ENCODE measurements at places on chromosomes 12 and 14. TPM values are rescaled to one million over a fixed set of nuclear protein-coding genes. Genes with fewer than 3 reads are reported as not detected.

The CBX5 gene
- 35.4 TPM for total RNA-seq

The LRRC10 gene
- total RNA-seq, result not detected

The BDKRB2 gene
- total RNA-seq, result 7.3 TPM

The C12orf54 gene
- not detected for total RNA-seq

The REM2 gene
- total RNA-seq, result 0.42 TPM

The CATSPERB gene
- 0.83 TPM for total RNA-seq

The ST8SIA1 gene
- 8.3 TPM for total RNA-seq

The KIF21A gene
- 11.2 TPM for total RNA-seq

The STAC3 gene
- total RNA-seq, result 0.42 TPM

The CLEC14A gene
- 41.1 TPM for total RNA-seq

The NELL2 gene
- total RNA-seq, result 0.42 TPM

The KIF26A gene
- total RNA-seq, result 4.8 TPM

The KERA gene
- total RNA-seq, result not detected

The AMN gene
- total RNA-seq, result not detected

The PAH gene
- not detected for total RNA-seq

The PLEKHG7 gene
- not detected for total RNA-seq

The MYF6 gene
- not detected for total RNA-seq

The POLR3B gene
- 6.1 TPM for total RNA-seq

The KRT6C gene
- total RNA-seq, result not detected

The G2E3 gene
- total RNA-seq, result 8.3 TPM

The SIX4 gene
- total RNA-seq, result 4.2 TPM

The FOXN4 gene
- not detected for total RNA-seq

The GNB3 gene
- total RNA-seq, result 0.50 TPM

The PRPH gene
- total RNA-seq, result 24.5 TPM

The WIF1 gene
- total RNA-seq, result 0.11 TPM

The CHFR gene
- total RNA-seq, result 39.8 TPM

The TAS2R10 gene
- not detected for total RNA-seq

The SERPINA5 gene
- 2.7 TPM for total RNA-seq
